ENCODE measurements at places on chromosomes 4 and X.

DNA sequence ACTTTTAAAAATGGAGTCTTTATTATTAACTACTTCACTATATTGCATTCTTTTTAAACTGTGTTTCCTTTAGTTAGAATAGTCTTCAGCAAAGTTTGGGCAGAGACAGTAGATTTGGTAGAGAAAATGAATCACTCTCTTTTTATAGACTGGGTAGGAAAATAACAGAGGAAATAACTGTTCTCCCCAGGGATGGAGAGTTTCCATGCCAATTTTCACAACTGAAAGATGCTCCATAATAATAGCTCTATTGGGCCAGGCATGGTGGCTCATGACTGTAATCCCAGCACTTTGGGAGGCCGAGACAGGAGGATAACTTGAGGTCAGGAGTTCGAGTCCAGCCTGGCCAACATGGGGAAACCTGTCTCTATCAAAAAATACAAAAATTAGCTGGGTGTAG lies 13.1 kb downstream of the HSD17B13 start:
- DNase-seq, result peak; percentile 76

DNA sequence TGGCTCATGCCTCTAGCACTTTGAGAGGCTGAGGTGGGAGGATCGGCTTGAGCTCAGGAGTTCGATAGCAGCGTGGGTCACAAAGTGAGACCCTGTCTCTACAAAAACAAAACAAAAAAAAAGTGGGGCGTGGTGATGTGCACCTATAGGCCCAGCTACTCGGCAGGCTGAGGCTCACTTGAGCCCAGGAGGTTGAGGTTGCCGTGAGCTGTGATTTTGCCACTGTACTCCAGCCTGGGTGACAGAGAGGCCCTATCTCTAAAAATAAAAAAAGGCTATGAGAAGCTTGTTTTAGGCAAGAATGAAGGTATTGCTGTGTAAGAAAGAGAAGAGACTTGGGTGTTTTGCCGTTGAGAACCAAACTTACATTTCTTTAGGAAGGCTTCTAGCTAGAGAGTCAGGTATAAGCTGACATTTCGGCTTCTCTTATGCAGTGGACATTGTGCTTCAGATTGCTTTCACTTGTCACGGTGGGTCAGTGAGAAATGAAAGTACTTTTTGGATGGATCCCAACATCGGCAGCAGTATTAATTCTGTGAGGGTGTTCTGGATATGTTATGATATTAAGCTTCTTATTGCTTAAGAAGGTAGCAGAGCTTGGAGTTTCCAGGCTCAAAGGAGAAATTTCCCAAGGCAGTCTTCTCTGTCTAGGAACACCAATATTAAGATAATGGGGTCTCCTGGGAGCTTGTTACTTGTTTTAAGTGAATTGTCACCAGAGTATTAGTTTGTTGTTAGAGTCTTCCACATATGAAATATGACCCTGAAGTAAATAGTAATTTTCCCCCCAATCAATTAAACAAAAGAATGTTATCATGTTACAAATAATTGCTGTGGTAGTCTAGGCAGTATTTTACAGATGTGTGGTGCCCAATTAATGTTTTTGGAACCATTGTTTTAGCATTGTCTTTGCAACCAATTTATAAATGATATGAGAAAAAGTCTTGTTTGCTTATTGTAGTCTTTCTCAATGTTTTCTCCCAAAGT lies 17.6 kb downstream of the TMEM131L start:
- peak; percentile 39 for DNase-seq

GRCh38 chr4:39357002-39357401 lies 9.2 kb downstream of the RFC1 start:
- DNase-seq, result no peak

GRCh38 chr4:76074993-76075600 lies 588 bp downstream of the ART3 start:
- DNase-seq, result no peak

- no peak for DNase-seq
These were observed 4.0 kb downstream of the ARX start for GRCh38 chrX:25011589-25012432.

GRCh38 chr4:127069675-127070074 lies 563.1 kb upstream of the INTU start:
- DNase-seq, result no peak

DNA sequence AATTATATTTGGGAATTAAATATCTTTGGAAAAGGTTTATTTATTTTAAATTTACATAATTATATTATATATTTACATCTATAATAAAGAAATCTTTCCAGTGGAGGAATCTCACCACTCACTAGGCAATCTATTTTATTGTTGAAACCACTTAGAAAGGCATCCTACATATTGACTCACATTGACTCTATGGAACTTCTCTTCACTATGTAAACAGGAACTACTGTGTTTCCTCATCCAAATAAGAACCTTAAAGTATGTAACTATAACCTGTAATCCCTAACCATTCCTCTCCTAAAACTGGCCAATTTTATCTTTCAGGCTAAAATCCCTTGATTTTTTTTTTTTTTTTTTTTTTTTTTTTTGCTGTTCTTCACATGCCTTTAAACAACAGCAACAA lies 268.7 kb downstream of the MAPK10 start:
- no peak for DNase-seq

GRCh38 chr4:150482581-150482980 lies 99.4 kb upstream of the MAB21L2 start:
- no peak for DNase-seq

- DNase-seq, result no peak
These were observed 406.8 kb downstream of the TMA16 start for GRCh38 chr4:163901319-163901718.

DNA sequence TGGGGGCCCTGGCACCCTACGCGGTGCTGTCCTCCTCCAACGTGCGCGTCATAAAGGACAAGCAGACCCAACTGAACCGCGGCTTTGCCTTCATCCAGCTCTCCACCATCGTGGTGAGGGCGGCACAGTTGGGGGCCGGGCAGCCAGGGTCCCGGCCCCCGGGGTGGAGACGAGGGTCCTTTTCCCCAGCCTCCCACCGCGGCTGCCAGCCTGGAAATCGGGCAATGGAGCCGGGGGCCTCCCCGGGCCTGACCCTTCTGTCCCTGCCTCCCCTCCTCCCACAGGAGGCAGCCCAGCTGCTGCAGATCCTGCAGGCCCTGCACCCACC lies 13.7 kb upstream of the UBA1 start:
- no peak for DNase-seq

DNA sequence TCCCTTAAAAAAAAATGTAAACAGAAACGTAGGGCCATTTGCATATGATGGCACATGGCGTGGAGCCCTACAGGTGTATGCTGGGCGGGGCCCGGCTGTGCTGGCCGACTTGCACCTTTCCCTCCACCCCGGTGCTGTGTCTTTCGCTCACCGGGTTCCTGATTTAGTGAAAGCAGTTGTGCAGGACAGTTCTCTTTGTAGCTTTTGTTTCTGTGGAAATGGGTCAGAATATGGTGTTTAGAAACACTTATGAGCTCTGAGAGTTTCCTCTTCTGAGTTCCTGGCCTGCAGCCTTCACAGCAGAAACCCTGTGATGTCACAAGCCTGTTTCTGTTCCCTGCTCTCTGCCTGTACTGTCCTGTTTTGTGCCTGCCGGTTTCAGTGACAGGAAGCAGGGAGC lies 22.5 kb upstream of the MSANTD1 start:
- DNase-seq, result no peak

- peak; percentile 70 for DNase-seq
These were observed 17.7 kb downstream of the ACSL1 start for GRCh38 chr4:184807797-184808712.
